Immature natural killer cell (primary cell): ENCODE measurements at places on chromosomes 12 and 14.
A peak's percentile ranks its signal among the peaks of the same experiment; 100 is the strongest.

DNA sequence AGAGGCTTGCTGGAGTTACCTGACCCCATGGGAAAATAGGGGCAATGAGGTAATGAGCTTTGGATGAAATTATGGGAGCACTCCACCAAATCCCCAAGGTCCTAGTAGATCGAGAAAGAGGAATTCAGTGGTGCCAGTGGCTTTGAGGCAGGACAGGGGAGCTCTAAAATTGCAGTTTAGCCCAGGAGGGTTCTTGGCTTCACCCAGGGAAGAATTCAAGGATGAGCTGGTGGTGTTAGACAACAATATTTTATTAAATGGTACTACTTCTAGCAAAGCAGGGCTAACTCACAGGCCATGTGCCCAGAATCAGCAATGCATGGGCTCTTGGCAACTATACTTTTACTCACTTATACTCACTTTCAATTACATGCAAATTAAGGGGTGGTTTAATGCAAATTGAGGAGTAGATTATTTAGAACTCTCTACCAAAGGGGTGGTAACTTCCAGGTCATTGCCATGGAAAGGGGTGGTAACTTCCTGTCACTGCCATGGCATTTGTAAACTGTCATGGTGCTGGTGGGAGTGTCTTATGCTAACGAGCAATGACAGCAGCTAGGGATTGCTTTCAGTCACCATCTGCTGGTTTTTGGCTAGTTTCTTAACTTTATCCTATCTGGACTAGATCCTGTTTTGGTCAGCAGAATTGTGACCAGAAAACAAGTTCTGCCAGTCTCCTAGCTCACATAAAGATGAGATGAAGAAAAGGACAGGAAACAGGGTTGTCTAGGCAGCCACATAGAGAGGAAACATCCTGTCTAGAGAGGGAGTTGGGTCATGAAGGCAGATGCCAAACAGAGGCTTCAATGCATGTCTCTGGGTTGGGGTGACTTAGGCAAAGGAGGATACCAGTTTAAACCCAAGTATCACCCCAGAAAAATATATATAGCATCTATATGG, 64.7 kb downstream of the ZNF641 start:
- DNase-seq = peak; percentile 15

DNA sequence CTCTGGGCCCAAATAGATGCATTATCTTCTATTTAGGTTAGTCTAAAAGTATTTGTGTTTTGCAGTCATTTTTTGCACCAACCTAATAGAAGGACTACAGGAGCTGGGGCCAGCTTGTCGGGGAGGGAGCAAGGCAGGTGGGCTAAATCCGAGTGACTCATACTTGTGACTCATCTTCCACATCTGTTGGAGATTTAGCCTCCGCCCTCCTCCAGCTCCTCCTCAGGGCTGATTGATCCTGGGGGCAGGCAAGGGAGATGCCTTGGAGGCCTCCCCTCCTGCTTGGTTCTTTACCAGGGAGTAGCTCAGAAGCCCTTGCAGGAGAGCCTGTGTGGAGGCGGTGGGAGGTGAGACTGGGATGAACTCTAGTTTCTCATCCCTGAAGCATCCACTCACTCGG, 27.9 kb downstream of the RHOF start:
- no peak for DNase-seq

DNA sequence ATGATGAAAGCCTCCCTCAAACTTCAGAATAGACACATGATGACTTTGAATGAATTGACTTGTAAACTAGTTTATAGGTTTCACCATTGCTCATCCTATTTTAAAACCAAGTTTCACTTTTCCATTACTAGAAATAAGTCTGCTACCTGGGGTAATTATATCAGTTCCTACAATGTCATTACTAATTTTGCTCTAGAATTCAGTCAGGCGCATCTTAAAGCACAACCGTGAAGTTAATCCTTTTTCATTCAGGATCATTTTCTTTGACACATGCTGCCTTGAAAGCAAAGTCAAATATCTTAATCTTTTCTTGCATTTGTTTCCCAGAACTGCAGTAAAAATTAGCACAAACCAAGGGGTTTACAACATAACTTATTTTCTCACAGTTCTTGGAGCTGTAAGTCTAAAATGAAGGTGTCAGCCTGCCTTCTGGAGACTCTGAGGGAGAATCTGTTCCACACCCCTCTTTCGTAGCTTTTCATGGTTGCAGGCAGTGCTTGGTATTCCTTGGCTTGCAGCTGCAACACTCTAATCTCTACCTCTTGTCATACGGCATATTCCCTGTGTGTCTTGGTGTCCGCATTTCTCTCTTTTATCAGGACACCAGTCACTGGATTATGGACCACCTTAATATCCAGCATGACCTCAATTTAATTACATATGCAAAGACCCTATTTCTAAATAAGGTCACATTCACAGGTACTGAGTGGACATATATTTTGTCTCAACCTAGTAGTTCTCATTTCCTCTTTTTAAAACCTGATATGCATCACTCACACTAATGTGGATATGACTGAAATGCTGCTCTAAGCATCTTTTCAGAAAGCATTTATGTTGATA, 114.3 kb upstream of the PDZRN4 start:
- no peak for DNase-seq

GRCh38 chr12:66709893-66710292, 31.0 kb upstream of the GRIP1 start:
- DNase-seq = no peak

DNA sequence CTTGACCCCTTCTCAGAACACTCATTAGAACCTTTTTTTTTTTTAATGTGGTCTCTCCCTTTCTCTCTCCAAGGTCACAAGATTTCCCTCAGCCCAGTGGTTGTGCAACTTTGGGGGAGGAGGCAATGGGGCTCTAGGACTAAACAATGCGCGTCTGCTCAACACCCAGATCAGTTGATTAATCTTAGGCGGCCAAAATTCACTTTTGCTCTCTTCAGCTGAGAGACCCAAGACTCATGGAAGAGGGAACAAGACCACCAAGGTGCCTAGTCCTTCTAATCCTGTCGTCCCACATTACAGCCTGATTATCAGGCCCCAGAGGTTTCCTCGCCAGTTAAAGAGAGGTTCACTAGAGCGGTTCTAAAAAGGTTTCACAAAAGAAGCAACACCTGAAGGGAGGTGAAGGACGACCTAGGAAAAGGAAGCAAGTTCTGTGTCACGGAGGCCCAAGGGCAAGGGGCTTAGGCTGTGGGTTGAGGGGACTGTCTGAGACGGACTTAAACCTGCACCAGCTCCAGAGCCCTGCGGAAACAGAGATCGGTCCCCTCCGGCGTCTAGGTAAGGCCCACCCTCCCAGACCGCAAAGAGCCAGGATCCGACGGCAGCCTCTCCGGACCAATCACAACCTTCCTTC, 824 bp upstream of the TARBP2 start:
- DNase-seq = no peak

DNA sequence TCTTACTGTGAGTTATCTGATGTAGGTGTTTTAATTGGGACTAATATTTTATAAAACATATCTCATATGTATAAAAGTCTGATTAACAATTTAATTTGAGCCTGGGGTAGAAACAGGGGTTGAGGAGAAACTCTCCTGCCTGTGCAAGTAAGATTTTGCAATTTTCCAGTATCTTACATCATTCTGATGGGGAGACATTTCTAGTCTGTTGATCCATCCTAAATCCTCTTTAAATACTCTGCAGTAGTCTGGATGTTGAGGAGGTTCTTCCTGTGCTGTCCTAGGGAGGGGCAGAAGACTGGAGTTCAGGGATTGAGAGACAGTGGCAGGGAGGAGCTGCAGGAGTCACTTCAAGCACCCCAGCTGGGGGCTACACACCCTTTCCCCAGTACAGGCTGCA, 287.8 kb downstream of the ADGRD1 start:
- no peak for DNase-seq

GRCh38 chr12:9180810-9181209, 27.4 kb downstream of the PZP start:
- DNase-seq = no peak
